ENCODE measurements at places on chromosomes 7 and 10.

DNA sequence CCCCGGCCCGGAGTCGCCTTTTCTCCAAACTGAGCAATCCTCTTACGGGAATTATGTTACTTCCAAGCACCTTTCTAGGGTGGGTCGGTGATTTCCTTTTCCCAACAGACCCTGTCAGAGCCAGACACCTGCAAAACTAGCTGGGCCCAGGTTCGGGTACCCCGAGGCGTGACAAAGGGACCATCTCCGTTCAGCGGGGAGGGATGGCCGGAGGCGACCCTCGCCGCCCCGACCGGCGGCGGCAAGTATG, 445 bp downstream of the PPA1 start:
- DNase-seq, result no peak

- DNase-seq, result no peak
Observed at GRCh38 chr10:127408733-127409132, 140.4 kb upstream of the NPS start.

- no peak for DNase-seq
Observed at GRCh38 chr7:17934612-17935240, 5.6 kb downstream of the SNX13 start.

DNA sequence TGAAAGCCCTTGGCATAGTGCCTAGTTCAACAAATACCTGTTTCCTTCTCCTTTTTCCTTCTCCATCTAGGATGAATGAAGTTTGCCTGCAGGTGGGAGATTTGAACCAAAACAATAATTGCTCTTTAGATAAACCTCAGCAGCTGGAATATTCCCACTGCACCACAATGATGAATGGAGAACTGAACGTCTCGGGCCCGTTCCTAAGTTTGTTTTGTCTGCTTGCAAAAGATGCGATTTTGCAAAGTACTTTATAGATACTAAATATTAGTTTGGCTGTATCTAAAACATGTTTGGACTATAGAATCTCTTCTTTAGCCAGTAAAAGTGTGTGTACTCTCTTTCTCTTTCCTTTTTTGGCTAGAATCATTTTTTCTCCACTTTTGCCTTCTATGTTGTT, 75.8 kb upstream of the BMPER start:
- DNase-seq, result no peak

DNA sequence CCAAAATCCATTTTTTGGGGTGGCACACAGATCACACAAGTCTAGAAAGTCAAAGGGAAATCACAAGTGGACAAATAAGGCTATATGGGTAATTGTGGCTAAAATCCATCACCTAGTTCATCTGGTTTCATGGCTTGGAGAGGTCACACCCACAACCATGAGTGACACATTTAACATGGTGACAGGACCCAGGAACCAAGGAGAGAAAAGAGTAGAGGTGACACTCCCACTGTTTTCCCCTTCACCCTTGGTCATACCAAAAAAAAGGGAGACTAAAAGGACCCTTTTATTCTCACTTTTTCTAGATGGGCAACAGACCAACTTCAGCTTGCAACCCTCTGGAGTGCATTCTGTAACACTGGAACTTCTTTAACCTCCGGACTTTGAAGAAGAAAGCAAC, 46.2 kb upstream of the ZNF107 start:
- DNase-seq, result no peak
